NCI-H524 (cell line): ENCODE measurements at places on chromosomes 16 and 17.

DNA sequence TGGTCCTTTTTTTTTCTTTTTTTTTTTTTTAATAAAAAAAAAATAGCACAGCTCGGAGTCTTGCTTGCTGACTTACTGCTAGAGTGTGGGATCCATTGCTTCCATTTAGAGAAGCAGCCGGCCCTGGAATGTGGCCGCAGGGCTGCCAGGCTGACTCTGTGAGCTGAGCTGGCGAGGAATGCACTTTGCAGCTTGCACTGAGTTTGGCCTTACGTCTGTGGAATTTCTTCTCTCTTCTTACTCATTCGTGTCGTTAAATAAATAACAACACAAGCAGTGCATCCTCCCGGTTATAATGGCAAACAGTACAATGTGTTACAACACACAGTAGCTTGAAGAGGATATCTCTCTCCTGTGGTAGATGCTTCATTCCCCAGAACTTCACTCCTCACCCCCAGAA lies 69.2 kb downstream of the PRKCB start:
- DNase-seq = no peak

DNA sequence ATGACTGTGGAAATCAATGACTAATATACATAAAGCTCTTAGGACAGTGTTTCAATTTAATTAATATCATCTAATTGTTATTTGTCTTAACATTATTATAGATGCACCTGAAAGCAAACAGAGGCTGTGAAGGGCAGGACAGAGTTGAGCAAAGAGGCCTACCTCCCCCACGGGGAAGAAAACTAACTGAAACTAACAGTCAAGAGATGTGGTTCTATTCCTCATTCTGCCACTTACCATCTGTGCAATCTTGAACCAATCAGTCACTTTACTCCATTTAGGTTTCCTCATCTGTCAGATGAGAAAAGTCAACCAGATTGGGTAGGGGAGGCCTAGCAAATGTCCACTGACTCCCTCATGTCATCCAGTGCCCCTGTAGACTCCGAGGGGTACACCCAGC lies 59.1 kb downstream of the C17orf67 start:
- no peak for DNase-seq

- no peak for DNase-seq
Observed at GRCh38 chr16:11301645-11302501, 20.7 kb upstream of the PRM1 start.

GRCh38 chr17:79850571-79851460 lies 11.6 kb upstream of the CBX4 start:
- DNase-seq = no peak

DNA sequence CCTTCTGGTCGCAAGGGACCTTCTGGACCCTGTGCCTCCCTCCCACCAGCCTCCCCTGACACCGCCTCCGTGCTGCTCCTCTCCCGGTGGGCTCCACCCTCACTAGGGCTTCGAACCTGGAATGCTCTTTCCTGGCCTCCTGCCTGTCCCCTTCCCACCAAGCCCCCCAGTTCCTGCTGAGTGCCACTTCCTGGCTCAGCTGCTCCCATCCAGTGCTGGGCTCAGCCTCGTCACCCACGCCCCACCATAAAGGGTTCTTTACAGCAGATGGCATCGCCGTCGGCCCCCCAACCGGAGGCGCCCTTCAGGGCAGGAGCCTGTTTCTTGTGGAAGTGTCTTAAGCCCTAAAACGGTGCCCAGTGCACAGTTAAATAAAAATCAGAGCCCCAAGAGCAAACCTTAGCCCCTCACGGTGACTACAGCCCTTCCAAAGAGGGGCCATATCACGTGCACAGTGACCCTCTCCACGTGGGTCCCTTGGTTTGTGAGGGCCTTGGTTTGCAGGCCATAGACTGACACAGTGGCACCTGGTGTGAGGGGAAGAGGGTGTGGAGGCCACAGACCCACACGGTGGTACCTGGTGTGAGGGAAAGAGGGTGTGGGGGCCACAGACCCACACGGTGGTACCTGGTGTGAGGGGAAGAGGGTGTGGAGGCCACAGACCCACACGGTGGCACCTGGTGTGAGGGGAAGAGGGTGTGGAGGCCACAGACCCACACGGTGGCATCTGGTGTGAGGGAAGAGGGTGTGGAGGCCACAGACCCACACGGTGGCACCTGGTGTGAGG lies 111.4 kb downstream of the METRNL start:
- no peak for DNase-seq

GRCh38 chr16:25317732-25318316 lies 60.2 kb upstream of the ZKSCAN2 start:
- no peak for DNase-seq

DNA sequence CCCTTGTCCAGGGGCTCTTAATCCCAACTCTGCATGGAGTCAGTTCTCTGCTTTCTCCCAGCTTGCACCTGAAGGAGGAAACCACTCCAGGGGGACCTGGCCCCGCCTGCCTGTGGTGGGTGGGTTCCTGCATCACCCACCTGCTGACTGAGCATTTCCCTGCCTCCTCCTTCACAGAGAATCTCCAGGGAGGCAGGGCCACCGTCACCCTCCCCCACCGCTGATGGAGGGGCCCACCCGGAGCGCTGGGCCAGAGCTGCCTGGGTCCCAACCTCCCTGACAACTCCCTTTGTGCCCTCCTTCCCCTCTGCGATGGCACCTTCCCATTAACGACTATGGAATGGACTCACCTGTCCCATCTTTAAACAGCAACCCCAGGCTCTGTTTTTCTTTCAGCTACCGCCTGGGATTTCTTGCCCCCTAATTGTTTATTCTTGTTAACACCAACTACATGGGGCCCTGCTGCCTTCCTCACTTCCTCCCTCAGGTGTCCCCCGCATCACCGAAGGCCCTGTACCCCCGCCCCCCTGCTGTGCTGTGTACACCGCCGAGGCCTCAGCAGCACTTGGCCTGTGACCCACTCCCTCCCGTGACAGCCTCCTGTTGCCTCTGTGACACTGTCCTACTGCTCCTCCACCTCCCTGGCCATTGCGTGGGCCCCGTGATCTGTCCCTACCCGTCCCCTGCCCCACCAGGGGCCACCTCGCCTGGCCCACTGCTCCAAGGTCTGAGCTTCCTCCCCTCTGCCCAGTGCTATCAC lies 842 bp upstream of the TEDC2 start:
- DNase-seq = no peak

- no peak for DNase-seq
Observed at GRCh38 chr17:46764000-46764708, 54.3 kb downstream of the WNT3 start.

DNA sequence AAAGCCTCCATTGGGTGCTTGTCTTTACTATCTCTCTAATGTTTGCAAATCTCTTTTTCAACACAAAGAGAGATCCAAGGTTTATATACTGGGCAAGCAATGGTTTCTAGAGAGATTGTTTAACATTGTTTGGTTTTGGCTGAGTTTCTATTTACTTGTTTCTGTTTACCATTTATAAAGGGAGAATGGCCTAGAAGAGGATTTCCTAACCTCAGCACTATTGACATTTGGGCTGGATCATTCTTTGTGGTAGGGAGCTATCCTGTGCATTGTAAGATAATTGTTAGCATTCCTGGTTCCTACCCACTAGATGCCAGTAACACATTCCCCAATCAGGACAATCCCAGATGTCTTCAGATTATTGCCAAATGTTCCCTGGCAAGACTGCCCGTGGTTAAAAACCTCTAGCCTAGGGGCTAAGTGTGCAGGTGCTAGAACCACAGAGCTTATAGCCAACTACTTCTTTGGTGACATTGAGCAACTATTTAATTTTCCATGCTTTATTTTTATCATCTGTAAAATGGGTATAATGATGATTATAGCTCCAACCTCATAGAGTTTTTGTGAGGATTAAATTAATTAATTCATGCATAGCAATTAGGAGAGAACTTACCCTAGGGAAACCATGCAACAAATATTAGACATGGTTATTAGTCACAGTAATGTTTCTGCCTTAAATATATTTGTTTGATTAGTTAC lies 413.9 kb upstream of the MAF start:
- DNase-seq = no peak

- no peak for DNase-seq
Observed at GRCh38 chr17:60508384-60508980, 17.6 kb downstream of the APPBP2 start.

DNA sequence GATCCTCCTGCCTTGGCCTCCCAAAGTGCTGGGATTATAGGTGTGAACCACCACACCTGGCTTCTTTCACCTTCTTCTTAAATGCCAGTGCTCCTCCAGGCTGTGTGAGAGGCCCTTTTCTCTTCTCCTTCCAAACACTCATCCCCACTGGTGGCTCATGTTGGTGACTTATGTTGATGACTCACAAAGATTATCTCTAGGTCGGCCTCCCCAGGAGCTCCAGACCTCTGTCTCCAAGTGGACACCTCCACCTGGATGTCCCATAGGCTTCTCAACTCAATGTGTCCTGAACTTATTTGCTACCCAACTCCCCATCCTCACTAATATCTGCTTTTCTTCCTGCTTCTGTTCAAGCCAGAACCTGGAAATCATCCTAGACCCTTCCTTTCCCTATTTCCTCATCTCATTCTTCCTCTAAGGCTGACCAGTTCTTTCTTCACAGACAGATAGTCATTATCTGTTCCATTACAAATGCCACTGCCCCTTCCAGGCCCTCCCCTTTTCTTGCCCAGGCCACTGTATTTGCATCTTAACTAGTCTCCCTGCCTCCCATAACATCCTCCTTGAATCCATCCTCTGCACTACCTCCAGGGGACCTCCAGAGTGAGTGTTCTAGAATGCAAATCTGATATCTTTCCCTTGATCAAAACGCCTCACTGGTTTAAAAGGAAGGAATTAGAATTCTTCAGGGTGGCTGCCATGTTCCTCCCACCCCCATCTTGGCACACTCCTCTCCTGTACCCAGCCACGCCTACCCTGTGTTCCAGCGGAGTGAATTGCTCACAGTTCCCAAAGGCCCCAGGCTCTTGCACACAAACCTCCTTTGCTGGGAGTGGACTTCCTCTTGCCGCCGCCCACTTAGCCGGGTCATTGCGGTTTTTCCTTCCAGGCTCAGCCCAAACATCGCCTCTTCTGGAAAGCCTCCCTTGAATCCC lies 34.8 kb upstream of the FBXO47 start:
- DNase-seq = no peak

DNA sequence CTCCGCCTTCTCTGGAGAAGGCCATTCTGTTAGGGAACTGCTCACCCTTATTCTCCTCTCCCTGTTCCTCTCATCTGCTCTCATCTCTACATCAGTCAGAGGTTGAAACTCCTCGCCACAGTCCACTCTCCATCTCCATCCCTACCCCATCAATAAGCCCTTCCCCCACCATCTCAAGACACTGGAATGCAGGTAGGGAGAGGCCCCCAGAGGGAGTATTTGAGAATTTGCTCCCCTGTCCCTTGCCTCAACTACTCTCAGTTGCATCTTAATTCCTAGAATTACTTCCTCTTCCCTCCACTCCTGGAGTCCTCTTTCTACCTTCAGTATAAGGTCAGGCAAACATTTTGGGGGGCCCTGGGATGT lies 2.0 kb upstream of the AATF start:
- no peak for DNase-seq

DNA sequence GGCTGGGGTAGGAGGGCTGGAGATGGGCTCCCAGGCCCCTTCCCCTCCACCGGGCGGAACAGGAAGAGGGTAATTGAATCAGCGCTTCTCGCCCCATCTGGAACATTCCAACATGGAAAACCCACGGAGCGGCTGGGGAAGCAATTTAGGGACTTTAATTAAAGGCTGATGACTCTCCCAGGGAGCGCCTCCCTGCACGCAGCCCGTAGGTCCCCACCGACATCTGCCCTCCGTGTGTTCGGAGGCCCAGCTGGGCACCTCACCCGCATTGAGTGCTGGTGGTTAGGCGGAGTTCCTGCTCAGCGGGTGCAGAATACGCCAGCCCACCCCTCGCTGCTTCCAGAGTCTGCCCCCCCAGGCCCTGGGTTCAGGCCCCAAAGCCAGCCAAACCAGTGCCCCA lies 10.0 kb downstream of the HS3ST6 start:
- DNase-seq = no peak

- DNase-seq = no peak
Observed at GRCh38 chr17:40178021-40178601, 841 bp downstream of the RAPGEFL1 start.

GRCh38 chr17:48618256-48618896 lies 3.3 kb upstream of the HOXB8 start:
- DNase-seq = peak; percentile 50

DNA sequence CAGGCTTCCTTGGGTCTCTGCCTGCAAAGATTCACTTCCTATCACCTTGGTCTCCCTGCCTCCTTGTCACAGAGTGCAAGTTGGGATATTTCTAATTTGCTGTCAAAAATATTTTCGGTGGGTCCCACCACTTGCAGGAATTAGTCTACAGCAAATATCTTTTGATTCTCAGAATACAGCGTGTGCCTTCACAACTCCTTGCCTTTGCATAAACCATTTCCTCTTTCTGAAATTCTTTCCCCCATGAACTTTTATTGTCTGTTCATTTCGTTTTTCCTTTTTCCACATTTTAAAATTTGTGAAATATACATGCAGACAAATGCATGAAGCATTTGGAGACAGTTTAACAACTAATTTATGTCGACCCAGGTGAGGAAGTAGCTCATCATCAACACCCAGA lies 60.0 kb downstream of the HS3ST3B1 start:
- no peak for DNase-seq

GRCh38 chr17:56478836-56479447 lies 114.6 kb upstream of the NOG start:
- peak; percentile 52 for DNase-seq

DNA sequence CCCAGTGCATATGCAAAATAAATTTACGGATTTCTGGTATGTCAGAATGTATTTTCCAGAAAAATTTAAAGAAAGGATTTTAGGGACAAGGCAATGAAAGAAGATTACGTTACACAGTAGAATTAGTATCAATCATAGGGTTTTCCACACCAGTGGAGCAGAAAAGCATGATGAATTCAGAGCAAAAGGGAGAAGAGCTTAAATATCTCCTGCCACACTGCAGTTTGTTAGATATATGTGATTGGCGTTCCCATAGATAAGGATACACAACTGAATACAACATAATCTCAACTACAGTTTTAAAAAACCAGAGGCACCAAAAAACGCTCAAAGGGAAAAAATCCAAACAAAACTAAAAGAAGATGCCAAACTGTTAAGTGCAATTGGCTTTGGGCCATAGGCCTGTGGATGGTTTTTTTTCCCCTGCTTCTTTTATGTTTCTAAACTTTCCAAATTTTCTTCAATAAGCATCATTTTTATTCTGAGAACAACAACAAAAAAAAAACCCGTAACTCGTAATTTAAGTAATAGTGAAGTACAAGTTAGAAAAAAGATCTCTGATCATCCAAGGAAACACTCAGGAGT lies 22.3 kb downstream of the MARF1 start:
- DNase-seq = no peak

DNA sequence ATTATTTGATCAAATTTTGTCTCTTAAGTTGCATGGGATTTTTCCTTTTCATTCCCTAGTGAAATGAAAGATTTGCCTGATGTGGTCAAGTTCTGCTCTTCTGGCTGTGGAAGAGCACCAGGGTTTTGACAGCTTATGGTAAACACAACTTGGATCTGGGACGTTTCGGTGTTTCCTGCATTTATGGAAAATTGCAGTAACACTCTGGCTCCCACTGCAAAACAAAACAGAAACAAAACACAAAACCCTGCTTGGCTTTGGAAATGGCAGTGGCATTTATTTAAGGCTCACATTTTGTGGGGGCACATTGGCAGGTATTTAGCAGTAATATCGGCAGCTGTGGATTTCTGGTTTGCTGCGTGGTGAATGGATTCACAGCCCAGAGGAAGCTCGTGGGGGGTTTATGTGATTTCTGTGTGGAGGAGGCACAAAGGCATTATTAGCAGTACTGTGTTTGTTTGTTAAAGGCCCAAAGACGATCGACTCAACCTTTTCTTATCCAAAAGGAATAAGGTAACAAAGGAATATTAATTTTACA lies 377.8 kb downstream of the SNX29 start:
- no peak for DNase-seq
